ENCODE measurements at places on chromosomes 3 and 15.

- no peak for DNase-seq
These were observed 20.6 kb upstream of the NEO1 start for GRCh38 chr15:73031648-73032047.

GRCh38 chr3:143977341-143978262 is 6.0 kb downstream of the DIPK2A start:
- no peak for DNase-seq

DNA sequence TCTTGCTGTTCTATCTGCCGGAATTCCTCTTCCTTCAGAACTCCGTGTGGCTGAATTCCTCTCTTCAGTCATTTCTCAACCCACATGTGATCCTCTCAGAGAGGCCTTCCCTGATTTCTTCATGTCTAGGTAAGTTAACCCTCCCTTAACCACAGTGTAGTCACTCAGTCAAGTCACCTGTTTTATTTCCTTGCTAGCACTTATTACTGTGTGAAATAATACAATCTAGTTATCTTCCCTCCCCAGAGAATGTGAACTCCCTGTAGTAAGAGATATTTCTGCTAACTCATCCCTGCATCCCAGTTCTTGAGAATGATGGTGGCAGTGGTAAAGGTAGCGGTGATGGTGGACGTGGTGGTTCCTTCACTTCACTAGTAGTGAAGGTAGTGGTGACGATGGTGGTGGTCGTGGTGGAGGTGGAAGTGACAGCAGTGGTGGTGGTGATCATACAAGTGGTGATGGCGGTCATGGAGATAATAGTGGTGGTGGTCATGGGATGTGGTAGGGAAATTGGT is 33.3 kb downstream of the COL6A5 start:
- no peak for DNase-seq

- no peak for DNase-seq
These were observed 61.7 kb downstream of the CCNL1 start for GRCh38 chr3:157098121-157098822.

GRCh38 chr15:55632434-55632833 is 44.3 kb upstream of the PYGO1 start:
- no peak for DNase-seq

DNA sequence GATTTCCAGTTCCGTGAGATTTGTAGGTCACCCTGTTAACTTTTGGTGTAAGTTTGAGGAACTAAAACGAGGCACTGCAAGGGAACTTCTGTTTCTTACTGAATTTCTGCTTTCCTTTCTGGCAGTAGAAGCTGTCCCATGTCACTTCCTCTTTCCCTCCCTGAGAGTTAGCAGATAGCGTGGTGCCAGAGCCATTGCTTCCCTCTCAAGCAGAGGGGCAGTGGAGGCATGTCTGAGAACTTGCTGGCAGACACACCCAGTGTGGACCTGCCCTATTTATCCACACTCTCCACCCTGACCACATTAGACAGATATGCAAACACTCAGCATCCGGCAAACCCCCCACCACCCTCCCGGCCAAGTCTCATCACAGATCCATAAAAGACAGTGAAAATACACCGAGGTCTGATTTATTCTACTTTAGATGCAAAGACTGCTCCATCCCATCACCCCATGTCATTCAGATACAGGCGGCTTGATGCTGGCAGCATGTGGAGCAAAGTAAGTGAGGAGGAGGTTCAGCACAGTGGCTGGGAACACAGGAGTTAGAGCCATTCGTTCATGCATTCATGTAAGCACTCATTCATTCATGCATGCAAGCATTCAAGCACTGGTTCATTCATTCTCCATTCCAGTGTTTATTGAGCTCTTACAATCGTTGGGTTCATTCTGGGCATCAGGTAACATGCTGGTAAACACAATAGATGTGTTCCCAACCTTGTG is 324.7 kb downstream of the SHQ1 start:
- no peak for DNase-seq
